ENCODE measurements at places on chromosomes 16 and 17. TPM values are rescaled to one million over a fixed set of nuclear protein-coding genes. Genes with fewer than 3 reads are reported as not detected.

Gene GNGT2
- total RNA-seq = 0.23 TPM

Gene SPEM2
- not detected for total RNA-seq

Gene NQO1
- total RNA-seq = 2.4 TPM

Gene CDRT4
- 5.4 TPM for total RNA-seq

Gene SHISA9
- total RNA-seq = 1.3 TPM

Gene C1QL1
- total RNA-seq = 4.3 TPM

Gene ALDH3A2
- total RNA-seq = 54.8 TPM

Gene MYO15B
- total RNA-seq = 25.9 TPM

Gene ZG16
- 0.06 TPM for total RNA-seq

Gene NPIPA3
- 1.8 TPM for total RNA-seq

Gene ABCC12
- not detected for total RNA-seq

Gene KRTAP3-2
- total RNA-seq = not detected

Gene C16orf78
- not detected for total RNA-seq

Gene GLTPD2
- total RNA-seq = not detected

Gene TMC5
- total RNA-seq = 24.8 TPM

Gene CIBAR2
- not detected for total RNA-seq

Gene ARHGAP44
- 3.4 TPM for total RNA-seq

Gene CDK12
- total RNA-seq = 20.7 TPM

Gene SLC13A2
- total RNA-seq = 0.06 TPM

Gene SLFN11
- 3.5 TPM for total RNA-seq

Gene VPS25
- total RNA-seq = 26.7 TPM

Gene TLCD3B
- total RNA-seq = 0.28 TPM

Gene KRTAP2-1
- total RNA-seq = not detected

Gene TBX6
- 3.0 TPM for total RNA-seq

Gene G6PC1
- not detected for total RNA-seq

Gene HID1
- total RNA-seq = 132 TPM

Gene PLK1
- total RNA-seq = 1.2 TPM

Gene GLIS2
- total RNA-seq = 11.0 TPM

Gene WSCD1
- total RNA-seq = 4.1 TPM

Gene GGA2
- 85.5 TPM for total RNA-seq

Gene NARF
- total RNA-seq = 42.8 TPM

Gene USP43
- total RNA-seq = 2.6 TPM

Gene ASGR2
- 0.31 TPM for total RNA-seq

Gene RHBDL1
- 1.0 TPM for total RNA-seq

Gene TMEM114
- total RNA-seq = not detected

Gene FAM20A
- total RNA-seq = 9.0 TPM

Gene CD79B
- 0.20 TPM for total RNA-seq

Gene CDC42EP4
- total RNA-seq = 56.2 TPM

Gene INCA1
- 0.37 TPM for total RNA-seq

Gene PPL
- total RNA-seq = 19.8 TPM

Gene MYO15A
- 0.79 TPM for total RNA-seq

Gene CNGB1
- 0.43 TPM for total RNA-seq

Gene KRT17
- 1.4 TPM for total RNA-seq

Gene NT5C3B
- 27.2 TPM for total RNA-seq

Gene MCRIP1
- 64.0 TPM for total RNA-seq

Gene PRSS53
- 1.1 TPM for total RNA-seq

Gene ACOX1
- total RNA-seq = 74.2 TPM

Gene FSCN2
- 11.1 TPM for total RNA-seq

Gene CCL8
- not detected for total RNA-seq

Gene STH
- total RNA-seq = not detected

Gene PRM3
- total RNA-seq = not detected

Gene LRRC75A
- 2.4 TPM for total RNA-seq

Gene CCL3
- total RNA-seq = 1.2 TPM

Gene HSD17B2
- total RNA-seq = 27.1 TPM

Gene TPPP3
- 14.1 TPM for total RNA-seq

Gene MILR1
- 3.3 TPM for total RNA-seq

Gene SPATA22
- not detected for total RNA-seq

Gene CCL5
- 2.6 TPM for total RNA-seq

Gene SEPTIN12
- not detected for total RNA-seq
